Activated CD8-positive, alpha-beta T cell treated with anti-CD3 and anti-CD28 coated beads, Interleukin-2, amount 10 ng/mL, durations not matched to agents 7 days and 5 days (primary cell): ENCODE measurements at places on chromosomes 2 and 18.

DNA sequence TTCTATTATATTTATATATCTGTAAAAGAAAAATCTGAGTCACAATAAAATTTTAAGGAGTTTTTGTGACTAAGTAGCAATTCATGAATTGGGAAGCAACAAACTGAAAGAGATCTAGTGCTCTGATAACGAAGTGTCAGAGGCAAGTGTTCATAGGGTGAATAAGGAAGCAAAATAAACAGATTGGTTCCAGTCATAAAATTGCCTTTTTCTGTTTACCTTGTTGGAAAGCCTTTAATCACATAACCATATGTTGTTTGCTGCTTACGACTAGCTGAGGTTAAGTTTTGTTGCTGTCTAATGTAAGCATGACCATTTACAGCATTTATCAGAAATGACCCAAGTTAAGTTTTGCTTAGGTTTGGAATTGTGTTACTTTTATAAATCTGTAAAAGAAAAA is 358.9 kb downstream of the ARL6IP6 start:
- no peak for DNase-seq

GRCh38 chr2:136253288-136254004 is 135.5 kb upstream of the CXCR4 start:
- no peak for DNase-seq

DNA sequence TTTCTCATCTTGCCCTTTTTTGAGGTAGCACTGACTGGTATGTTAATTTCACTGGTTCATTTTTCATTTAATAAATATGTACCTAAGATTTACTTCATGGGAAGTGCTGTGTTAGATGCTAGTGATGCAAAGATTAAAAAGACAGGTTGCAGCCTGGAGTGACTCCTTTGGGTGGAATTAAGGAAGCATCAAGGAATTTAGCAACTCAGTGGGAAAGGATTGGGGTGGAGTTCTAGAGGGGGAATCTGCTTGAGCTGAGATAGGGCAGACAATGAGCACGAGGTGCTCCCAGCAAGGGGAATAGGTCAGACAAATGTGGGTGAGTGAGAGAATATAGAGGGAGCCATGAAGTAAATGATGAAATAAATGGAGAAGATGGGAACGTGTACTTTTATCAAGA is 57.0 kb downstream of the LYPD6 start:
- DNase-seq, result no peak

GRCh38 chr2:108534584-108535356 is 500 bp downstream of the LIMS1 start:
- DNase-seq, result peak; percentile 53

DNA sequence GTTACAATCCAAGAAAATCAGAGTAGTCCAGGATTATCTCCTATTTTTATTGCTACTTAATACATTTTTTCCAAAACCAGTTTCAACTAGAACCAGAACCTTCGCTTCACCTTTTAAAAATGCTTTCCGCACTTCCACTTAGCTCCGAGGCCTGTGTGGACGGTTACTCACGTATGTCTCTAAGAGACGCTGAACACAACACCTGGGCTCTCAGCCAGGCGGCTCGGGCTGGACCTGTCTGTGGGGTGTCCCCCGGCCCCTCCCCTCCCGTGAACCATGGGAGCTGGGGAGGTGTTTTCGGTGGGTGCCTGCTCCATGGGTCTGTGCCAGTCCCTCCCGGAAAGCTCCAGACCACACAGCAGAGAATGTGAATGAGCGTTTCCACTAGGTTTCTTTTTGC is 223.8 kb downstream of the GLI2 start:
- no peak for DNase-seq

DNA sequence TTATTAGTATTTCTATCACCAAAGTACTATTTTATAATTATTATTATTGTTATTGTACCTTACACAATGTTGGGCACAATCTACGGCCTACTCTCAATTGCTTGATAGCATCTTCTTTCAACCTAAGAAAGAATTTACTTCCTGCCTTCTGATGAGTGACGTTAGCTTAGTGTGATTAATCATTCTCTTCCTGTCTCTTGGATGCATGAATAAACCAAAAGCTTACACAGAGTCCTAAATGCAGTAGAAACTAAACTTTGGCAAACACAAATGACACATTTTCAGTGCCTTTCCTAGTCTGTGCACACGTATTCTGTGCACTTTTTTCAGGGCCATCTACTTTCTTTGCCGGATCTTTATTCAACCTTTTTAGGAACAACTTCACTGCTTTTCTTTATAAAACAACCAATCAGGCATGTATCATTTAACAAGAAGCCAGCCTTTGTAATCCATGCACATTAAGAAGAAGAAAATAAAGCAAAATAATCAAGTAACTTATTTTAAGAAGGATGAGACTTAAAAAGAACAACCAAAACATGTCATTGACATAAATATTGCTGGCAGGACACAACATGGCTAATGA is 19.1 kb downstream of the TRAK2 start:
- no peak for DNase-seq

DNA sequence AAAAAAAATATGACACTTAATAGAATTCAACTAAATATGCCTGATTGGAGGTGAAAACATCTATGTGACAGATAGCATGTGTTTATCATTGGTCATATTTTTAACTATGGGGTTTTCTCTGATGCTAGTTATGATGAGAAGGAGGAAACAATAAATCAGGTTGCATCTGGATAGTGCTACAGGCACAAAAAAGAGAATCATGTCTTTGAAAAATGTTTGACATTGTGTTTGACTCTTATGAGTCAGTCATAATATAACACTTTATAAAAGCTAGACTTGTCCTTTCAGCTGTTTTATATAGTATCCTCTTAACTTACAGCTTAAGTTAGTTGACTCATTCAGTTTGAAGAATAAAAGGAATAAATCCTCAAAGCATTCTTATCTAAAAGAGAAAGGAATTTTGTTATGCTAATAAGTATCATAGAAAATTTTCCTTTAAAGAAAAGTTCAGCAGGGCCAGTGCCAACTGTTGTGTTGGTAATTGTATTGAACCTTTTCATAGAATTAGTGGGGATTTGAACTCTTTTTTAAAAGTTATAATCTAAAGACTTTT is 78.4 kb upstream of the UBXN4 start:
- DNase-seq, result no peak

- peak; percentile 24 for DNase-seq
Measured at GRCh38 chr2:202377207-202377761, 1.2 kb downstream of the BMPR2 start.

- DNase-seq, result no peak
Measured at GRCh38 chr2:218888341-218888740, 7.7 kb downstream of the WNT10A start.

DNA sequence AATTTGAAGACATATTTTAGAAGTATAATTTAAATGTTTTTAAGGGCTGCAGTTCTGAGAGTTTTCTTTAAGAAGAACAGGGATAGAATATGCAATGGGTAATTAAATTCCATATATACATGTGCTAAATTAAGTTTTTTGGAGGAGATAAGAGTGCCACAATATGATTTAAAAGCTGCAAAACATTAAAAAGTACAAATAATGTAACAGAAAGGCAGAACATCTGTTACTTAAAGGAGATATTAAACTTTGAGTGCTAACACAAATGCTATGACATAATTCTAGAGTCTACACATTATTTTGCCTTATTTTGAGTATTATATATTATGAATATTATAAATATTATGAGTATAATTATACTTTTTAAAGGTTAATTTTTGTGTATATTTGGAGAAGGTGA is 102.4 kb downstream of the PARD3B start:
- no peak for DNase-seq

GRCh38 chr18:47906408-47906807 is 24.1 kb downstream of the SMAD2 start:
- no peak for DNase-seq

GRCh38 chr2:218970894-218971293 is 11.4 kb downstream of the CDK5R2 start:
- no peak for DNase-seq

DNA sequence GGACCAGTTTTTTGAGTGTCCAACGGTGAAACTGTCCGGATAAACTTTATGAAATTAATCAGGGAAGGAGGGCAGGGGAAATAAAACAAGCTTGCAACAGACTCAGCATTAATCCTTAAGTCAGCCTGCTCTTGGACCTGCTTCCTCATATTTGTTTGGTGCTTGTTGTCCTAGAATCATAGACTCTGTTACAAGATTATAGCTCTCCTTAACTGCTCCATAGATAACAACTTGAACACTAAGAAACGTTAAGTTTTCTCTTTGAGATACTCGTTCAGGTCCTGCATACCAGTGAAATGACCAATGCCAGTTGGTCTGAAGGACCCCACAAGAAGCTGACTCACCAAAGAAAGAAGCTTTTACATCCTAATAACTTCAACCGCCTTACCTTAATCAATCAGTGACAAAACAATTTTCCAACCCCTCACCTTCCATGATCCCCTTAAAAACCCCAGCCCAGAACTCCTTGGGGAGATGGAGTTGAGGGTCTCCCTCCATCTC is 493.2 kb downstream of the PID1 start:
- DNase-seq, result no peak
